ENCODE measurements at places on chromosomes 11 and 22.
A peak's percentile ranks its signal among the peaks of the same experiment; 100 is the strongest.

GRCh38 chr11:128453444-128454336 is 133.7 kb downstream of the ETS1 start:
- no peak for DNase-seq

GRCh38 chr11:112961751-112962578 is 745 bp downstream of the NCAM1 start:
- DNase-seq, result peak; percentile 8

GRCh38 chr11:73173755-73174494 is 31.8 kb upstream of the FCHSD2 start:
- DNase-seq, result no peak

GRCh38 chr22:18954990-18955571 is 19.0 kb upstream of the PRODH start:
- DNase-seq, result no peak

GRCh38 chr11:117538263-117539135 is 210.8 kb downstream of the CEP164 start:
- no peak for DNase-seq

GRCh38 chr11:72781313-72782080 is 12.3 kb downstream of the STARD10 start:
- DNase-seq, result no peak

DNA sequence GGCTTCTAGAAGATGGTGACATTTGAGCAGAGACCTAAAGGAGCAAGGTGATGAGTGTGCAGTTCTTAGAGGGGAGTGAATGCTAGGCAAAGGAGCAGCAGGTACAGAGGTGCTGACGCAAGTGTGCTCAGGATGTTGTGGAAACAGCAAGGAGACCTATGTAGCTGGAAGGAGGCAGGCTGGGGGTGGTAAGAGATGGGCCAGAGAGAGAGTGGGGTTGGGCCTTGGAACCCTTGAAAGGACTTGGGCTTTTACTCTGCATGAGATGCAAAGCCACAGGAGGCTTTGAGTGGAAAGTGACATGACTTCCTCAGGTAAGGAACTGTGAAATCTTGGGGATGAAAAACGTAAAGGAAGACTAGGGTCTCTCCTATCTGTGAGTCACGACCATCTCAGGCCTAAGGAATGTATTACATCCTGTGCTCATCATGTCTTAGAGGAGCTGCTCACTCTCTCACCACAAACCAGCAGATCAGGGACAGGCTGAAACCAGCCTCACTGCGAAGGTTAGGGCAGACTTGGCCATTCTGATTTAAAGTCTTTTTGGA is 65.4 kb downstream of the MICAL2 start:
- DNase-seq, result peak; percentile 58

- peak; percentile 47 for DNase-seq
Observed at GRCh38 chr11:129375751-129376657, at the start of gene BARX2. Gene BARX2 (plus strand): TSS chr11:129375848. CDS start chr11:129376036, 188 bp downstream.

DNA sequence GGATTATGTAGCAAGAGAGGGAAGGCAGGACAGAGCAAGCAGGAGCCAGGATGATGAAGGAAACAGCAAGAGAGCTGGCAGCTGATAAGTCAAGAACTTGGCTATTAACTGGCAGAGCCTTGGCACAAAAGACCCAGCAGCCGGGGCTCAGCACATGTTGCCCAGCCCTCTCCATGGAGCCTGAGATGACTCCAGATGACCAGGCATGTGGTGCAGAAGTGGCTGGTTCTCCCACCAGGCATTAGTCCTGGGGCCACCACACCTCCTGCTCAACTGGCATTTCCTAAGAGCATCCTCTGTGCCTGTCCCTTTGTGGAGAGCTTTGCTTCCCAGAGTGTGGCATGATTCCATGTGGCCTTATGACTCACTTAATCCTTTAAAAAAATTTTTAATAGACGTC is 522.6 kb downstream of the MN1 start:
- no peak for DNase-seq

DNA sequence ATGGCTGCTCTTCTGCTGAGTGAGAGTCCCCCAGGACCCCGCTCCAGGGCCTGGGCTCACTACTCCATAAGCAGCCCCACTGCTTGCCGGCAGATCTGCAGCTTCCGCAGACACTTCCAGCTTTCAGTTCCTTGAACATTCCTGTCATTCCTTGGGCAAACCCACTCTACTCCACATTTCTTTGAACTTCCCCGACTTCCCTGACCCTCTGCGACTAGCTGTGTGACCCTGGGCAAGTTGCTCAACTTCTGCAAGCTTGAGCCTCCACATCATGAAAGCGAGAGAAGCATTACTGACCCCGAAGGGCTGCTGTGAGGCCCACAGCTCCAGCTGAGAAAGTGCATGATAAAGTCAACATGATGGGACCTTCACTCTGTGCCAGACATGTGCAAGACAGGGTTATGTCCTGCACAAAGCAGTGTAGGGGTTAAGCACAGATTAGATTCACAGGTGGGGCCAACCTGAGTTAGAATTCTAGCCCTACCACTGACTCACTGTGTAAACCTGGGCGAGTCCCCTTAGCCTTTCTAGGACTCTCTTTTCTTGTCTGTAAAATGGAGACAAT is 51.8 kb downstream of the THAP12 start:
- DNase-seq, result no peak

DNA sequence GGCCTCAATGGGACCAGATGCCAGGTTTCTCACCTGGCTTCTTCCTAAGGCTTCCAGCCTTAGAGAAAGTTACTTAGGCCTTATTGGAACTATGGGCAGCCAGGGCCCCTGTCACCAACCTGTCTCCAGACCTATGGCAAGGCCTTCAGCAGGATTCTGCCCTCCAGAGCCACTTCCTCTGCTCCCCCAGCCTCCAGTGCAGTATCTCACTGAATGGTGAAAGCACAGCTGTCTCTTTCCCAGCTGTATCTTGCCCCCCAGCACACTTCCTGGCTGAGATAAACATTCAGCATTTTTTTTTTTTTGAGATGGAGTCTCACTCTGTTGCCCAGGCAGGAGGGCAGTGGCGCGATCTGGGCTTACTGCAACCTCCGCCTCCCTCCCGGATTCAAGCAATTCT is 1.5 kb downstream of the SLC2A11 start:
- no peak for DNase-seq

DNA sequence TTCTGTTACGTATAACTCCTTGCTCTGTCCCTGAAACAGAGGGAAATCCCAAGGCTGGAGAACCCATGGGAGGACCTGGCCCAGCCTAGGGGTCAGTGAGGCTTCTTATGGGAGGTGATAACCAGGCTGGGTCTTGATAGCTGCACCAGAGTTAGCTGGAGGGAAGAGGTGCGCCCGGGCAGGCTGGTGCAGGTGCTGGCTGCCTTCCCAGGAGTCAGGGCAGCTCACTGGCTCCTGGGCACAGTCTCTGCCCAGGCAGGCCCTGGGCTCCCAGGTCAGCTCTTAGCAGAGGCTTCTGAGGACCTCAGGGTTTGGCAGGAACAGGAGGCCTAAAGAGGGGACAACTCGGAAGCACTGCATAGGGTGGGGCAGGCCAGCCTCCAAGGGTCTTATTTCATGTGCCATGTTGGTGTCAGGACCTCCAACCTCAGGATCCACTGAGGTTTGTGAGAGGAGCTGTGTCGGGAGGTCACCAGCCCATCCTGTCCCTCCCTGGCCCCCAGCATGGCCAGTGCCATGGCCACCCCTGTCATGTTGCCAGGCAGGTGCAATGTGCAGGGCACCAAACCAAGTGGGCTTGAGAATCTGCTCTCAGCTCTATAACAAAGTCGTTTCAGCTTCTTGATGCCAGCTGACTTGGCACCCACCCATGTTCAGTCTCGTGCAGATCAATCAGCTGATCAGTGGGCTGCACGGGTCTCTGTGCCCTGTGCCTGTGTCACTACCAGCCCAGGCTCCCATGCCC is 20.5 kb upstream of the CELSR1 start:
- DNase-seq, result no peak

DNA sequence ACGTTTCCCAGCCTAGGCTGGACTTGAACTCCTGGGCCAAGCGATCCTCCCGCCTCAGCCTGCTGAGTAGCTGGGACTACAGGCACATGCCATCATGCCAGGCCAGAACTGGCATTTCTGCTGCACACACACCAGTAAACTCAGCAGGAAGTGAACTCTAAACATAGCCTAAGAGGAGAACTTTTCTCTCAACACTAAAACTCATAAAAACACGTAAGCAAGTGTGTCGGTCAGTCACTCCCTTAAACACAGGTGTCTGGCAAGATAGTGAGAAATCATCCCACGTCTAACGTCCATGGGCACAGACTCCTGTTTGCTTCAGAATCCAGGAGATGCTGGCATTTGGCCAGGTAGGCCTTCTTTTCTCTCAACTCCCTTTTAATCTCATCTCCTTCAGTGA is 104.8 kb downstream of the RPL27A start:
- DNase-seq, result no peak

DNA sequence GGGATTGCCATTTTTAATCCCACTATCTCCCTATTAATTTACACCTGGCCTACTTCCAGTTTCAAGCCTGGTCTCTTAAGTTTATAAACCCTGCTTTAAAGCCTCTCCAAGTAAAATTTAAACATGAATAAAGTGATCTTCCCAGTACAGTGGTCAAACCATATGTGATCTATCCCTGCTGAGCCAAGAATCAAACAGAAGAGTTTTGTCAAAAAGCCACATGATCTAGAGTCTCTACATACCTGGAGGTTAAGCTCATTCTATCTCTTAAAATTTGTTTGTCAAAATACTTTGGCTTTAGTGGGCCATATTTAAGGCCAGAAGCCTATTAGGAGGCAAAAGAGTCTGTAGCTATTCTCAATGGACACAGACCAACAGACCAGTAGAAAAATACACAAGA is 42.9 kb upstream of the DDI1 start:
- DNase-seq, result no peak

DNA sequence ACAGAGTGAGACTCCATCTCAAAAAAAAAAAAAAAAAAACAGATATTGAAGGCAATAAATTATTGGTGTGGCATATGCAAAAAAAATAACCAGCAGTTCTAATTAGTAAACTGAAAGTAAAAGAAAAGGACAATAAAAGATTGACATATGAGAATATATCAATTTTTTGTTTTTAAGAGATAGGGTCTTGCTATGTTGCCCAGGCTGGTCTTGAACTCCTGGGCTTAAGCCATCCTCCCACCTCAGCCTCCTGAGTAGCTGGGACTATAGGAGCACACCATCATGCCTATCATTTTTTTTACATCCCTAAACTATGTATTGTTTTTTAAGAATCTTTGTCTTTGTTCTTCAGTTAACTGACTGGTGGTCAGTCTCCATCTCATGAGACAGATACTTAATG is 31.5 kb downstream of the PACSIN2 start:
- DNase-seq, result no peak

DNA sequence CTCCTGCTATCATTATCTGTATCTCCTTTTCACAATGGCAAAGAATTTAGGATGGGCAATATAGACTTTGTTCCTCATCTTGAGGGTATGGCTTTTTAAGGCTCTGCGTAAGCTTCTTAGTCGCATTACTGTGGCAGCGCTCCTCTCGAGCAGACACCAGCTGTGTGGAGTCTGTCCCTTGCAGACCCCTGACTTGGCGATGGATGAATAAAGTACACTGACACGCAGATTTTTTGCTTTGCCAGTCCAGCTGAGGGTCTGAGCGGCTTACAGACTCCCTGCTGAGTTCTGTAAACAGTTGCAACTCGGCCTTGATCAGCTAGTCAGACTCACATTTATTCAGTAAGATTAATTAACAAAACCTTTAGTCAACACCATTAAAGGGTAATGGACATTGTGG is 390.0 kb upstream of the CNTN5 start:
- no peak for DNase-seq

- DNase-seq, result peak; percentile 40
Observed at GRCh38 chr22:42697542-42698013, 23.1 kb downstream of the A4GALT start.

GRCh38 chr22:37370306-37370979 is 56.8 kb downstream of the ELFN2 start:
- no peak for DNase-seq

DNA sequence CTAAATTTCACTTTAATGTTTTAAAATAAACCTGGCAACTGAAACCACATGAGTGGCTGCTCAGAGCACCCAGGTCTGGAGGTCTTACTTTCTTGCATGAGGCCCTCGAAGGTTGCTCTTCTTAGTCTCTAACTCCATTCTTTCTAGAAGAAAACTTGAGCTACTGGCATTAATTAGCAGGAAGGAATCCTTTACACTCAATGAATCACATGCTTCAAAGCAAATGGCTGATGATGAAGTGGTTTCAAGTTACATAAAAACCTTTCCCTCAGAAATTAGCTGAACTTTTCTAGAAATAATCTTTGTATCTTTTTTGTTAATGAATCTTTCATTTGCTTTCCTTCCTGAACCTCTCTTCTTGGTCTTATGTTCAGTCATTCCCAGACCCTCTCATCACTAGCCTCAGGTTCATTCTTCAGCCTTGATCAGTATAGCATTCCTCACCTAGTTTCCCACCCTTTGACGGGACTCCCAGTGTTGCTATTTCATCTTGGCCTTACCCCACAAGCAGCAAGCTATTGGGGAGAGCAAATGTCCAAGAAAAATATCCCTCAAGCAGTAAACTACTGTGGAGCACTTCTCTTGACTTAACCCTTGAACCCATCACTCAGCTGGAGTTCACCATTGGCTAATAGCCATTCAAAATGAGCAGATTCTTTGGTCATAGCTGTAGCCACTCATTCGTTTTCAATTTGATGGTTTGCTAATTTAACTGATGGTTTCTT is 75.1 kb downstream of the INSC start:
- no peak for DNase-seq

GRCh38 chr22:43433451-43434274 is 21.8 kb downstream of the MPPED1 start:
- no peak for DNase-seq

DNA sequence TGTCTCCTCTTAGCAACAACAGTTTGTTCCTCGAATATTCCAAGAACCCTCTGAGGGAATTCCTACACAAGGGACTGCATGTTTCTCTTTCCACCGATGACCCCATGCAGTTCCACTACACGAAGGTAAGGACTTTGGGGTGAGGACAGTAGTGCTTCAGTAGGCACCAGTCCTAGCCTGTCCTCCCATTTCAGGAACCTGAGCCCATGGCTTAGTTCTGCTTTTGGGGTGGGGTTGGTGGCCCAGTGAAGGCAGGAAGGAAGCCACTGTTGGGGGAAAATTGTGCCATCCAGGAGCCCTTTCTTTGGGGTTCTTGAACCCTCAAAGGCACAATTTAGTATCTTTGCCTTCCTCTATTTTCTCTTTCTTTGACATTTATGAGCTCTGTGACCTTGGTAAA is 38.2 kb downstream of the RNF141 start:
- no peak for DNase-seq

- DNase-seq, result no peak
Observed at GRCh38 chr11:26651916-26652315, 69.9 kb downstream of the SLC5A12 start.

DNA sequence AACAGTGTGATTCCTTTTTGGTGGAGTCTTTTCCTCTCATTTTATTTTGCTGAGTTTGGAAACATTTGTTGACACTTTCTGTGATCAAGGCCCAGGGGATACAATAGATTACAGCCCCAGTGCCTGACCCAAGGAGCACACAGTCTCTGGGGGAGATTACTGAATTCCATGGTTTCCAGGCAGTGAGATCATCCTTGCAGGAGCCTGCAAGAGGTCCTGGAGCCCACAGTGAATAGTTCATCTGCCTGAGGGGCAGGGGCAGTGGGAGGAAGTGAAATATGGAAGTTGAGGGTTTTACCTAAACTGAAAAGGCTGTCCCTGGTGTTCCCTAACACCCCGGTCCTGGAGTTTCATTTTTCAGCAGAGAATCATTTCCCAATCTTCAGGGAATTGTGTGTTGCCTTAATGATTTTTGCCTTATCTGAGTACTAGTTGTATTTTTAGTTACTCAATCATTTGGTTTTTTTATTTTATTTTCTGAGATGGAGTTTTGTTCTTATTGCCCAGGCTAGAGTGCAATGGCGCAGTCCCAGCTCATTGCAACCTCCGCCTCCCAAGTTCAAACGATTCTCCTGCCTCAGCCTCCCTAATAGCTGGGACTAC is 7.7 kb downstream of the CCS start:
- DNase-seq, result no peak

GRCh38 chr11:32884770-32885384 is 7.7 kb upstream of the QSER1 start:
- DNase-seq, result peak; percentile 19

Measured in endothelial cell of umbilical vein (primary cell).